ENCODE measurements at places on chromosomes 7 and 10.
A peak's percentile ranks its signal among the peaks of the same experiment; 100 is the strongest.

- no peak for DNase-seq
Measured at GRCh38 chr10:66204838-66205237, 721.0 kb upstream of the LRRTM3 start.

DNA sequence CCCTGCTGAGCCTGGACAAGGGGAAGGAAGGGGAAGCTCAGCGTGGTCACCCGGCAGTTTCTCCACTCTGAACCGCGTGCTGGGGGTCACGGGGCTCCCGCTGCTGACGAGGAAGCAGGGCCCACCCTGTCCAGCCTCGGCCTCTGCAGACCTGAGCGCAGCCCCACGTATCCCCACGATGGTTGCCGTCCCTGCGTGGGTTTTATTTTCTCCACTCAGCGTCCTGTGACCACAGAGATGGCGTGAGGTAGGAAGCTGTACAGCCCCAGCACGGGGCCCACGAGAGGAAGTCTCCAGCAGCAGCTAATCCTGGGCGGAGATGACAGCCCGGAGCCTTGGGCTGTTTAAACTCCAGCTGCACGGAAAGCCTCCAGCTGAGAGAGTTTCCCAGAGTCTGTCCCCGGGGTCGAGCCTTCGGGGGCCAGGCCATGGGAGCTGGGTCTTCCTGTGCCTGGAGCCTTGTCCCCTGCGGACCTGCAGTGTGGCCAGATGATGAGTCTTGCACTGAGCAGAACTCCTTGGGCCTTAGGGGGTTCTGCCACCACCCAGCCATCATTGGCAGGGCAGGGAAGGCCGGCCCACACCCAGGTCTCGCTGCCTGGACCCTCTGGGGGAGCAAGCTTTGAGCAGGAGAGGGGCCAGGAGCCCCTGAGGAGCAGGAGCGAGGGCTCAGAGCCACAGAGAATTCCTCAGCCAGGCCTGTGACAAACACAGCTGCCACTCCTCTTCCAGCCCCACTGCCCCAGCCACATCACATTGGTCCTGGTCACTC lies 72.8 kb upstream of the FAM20C start:
- DNase-seq = no peak

GRCh38 chr7:49500741-49501140 lies 272.7 kb upstream of the VWC2 start:
- no peak for DNase-seq

DNA sequence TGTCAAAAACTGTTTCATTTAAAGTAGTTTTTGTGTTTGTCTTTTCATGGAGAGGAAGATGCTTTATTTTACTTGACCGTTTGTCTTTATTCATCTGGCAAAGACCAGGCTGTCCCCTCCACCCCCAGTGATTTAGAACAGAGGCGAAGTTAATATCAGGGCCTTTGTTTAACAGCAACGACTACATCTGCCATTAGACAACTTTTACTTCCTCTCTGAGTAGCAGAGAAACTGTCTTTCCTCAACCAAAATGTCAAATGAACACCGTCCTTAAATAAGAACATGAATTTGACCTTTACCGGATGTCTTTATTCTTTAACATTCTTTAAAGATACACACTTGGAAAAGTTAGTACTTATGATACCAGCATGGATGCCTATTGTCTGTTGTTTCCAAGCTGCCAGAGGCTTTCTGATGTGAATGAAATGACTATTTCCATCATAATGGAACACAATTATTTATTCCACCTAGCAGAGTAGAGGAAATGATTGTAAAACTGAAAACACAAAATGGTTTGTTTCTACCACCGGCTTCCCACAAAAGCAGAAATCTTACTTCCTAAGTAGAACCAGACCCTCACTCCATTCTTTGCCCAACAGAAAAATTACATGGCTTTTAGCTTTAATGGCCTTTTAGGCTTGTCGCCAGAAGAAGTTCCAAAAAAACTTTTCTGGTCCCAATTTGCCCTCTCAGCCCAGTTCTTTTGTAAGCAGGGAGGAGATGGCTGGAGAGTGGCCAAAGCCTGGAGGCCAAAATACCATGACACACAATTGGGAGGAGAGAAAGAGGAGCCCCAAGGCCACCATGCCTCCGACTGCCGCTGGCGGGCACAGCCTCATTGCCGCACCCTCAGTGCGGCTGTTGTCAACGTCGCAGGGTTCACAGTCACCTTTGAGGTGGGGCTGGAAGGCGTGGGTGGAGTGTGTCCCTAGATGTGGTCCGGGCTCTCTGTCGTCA lies 168.5 kb downstream of the TEX36 start:
- no peak for DNase-seq

DNA sequence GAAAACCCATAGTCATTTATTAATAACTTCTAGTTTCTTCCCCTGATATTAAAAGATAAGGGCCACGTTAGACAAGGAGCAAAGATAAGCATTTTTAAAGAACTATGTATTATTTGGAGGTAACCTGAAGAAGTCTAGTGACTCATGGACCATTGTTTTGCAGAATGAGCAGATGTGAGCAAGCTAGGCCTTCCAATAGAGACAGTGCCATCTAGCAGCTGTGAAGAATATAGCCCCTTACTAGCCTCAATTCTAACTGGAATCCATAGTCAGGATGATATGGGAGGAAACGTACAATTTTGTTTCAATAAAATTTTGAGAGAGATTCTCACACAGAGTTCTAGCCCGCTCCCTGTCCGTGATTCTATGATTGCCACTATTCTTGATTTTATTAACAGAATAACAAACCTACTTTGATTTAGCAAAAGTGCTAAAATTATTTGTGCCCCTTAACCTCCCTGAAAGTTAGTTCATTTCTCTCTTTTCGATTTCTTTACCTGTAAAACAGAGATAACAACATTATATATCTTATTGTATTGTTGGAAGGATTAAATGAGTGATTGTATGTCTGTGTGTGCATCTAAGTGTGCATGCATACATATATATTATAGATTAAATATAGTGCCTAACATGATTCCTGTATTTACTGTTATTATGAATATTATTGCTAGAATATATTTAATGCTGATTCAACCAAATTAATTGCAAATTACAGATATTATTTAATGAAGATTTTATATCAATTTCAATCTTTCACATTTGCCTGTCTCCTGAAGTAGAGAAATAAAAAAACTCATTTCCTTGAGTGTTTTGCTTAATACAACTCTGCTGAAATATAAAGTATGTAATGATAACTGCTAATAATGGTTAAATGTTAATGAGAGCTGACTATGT lies 22.7 kb downstream of the FAM237B start:
- peak; percentile 19 for DNase-seq

DNA sequence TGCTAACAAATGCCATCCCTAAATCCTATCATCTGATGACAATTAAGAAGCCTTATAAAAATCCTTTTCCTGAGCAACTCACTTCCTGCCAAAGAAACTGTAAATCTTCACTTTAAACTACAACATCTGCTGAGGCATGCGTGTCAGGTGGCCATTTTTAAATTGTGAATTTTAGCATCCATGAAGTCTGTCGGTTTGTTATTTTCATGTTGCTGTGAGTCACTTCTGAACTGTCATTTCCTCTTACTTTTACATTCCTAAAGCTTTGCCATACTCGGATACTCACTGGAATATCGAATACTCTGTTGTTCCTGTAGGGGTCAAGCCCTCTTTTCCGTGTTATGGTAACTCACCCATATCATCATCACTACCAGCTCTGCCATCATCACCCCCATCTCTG lies 34.3 kb upstream of the TMEM26 start:
- DNase-seq = no peak

- no peak for DNase-seq
Measured at GRCh38 chr7:38795593-38795992, 113.4 kb downstream of the VPS41 start.

- no peak for DNase-seq
Measured at GRCh38 chr10:49426490-49427360, 30.8 kb upstream of the DRGX start.

GRCh38 chr7:74344132-74344496 lies 54.9 kb downstream of the CLIP2 start:
- DNase-seq = no peak

- no peak for DNase-seq
Measured at GRCh38 chr10:74365109-74365508, 214.1 kb downstream of the ADK start.

DNA sequence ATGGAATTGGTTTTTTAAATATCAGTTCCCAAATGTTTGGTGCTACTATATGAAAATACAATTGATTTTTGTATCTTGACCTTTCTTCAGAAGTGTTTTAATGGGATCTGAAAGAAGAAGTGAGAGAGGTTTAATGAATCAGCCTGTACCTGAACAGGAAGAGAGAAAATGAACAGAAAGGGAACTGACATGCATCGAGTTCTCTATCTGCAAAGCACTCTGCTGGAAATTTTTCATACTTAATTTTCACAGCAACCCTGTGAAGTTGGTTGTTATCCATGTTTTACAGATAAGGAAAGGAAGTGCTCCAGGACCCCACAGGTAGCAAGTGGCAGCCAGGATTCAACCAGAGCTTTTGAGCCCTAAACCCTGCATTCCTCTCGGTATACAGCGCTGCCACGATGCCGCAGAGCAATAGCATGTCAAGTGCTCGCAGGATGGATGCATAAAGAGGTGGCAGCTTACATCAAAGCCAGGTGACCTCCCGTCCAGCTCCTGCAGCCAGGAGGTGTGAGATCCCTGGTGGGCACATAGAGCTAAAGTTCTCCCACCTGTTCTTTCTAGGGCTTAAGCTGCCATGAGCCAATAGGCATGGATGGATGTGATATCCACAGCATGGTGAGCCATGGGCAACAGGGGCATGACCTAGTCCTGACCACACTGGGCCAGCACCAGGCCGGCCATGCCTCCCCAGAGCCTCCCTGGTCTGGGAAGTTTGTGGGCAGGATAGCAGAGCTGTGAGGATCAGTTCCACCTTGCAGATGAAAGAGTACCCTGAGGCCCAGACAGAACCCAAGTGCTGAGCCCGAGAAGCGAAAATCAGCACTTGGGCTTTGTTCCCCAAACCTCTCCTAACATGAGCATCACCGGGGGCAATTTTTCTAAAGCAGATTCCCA lies 57.2 kb downstream of the CALML3 start:
- DNase-seq = no peak

DNA sequence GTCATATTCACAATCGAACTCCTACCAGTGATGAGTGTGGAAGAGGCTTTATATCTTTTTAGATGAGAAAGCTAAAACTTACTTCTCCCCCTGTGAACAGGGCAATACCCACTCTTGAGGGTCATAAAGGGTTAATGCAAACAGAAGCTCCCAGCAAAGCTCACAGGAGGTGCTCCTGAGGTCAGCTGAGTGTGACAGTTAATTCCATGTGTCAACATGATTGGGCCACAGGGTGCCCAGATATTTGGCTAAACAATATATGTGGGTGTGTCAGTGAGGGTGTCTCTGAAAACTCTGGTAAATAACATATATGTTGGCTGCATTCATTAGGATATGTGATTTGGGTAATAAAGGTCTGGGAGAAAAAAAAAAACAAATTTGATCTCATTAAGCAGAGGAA lies 86.0 kb downstream of the HIP1 start:
- DNase-seq = no peak

GRCh38 chr7:154744256-154744860 lies 258.6 kb downstream of the PAXIP1 start:
- peak; percentile 29 for DNase-seq

GRCh38 chr10:99834410-99834809 lies 52.0 kb downstream of the ABCC2 start:
- peak; percentile 26 for DNase-seq

Data from activated CD4-positive, alpha-beta T cell treated with anti-CD3 and anti-CD28 coated beads, Interleukin-2, Interleukin-4, amounts not matched to agents 100 ng/mL and 50 ng/mL, durations not matched to agents 16 hours and 8 hours (primary cell).